Activated CD8-positive, alpha-beta T cell treated with anti-CD3 and anti-CD28 coated beads for 36 hours (primary cell): ENCODE measurements at places on chromosomes 6 and 20.

- no peak overlapping the region for H3K27ac ChIP-seq
- no peaks in the 10 kb centered on the region for H3K27me3 ChIP-seq
- H3K4me1 ChIP-seq, result peaks cover 26% of the 10 kb centered on the region
- no peak for DNase-seq
- peaks cover 12% of the 10 kb centered on the region for H3K36me3 ChIP-seq
- no peak overlapping the region for H3K4me3 ChIP-seq
Observed at GRCh38 chr6:17602888-17603287, 2.8 kb downstream of the FAM8A1 start.

DNA sequence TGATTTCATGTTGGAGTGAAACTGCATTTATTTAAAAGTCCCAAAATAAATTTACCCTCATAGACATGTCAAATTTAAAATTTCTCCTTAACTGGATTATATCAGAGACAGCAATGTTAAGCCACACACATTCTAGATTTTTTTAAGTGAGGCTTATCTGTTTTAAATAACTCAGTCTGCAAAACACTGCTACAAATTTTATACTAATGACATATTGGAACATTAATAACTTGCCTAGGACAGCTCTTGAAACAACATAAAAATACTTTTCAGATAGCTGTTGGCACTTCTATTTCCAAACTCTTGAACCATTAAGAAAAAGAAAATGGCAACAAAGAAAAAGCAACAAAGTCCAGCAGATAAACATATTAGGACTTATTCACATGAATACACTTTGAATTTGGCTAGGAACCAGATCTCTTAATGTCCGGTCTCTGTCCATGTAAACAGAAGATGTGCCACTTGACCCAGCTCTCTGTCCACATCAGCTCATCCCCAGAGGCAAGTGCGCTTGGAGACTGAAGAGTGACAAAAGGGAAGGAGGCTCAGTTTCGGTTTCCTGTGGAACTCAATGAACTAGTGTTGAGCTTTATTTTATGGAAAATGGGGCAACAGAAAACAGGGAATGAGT, 219.3 kb upstream of the THBS2 start:
- no peaks in the 10 kb centered on the region for H3K27me3 ChIP-seq
- H3K36me3 ChIP-seq, result peaks cover 15% of the 10 kb centered on the region
- H3K4me1 ChIP-seq, result no peaks in the 10 kb centered on the region
- no peak overlapping the region for H3K4me3 ChIP-seq
- no peak overlapping the region for H3K27ac ChIP-seq

DNA sequence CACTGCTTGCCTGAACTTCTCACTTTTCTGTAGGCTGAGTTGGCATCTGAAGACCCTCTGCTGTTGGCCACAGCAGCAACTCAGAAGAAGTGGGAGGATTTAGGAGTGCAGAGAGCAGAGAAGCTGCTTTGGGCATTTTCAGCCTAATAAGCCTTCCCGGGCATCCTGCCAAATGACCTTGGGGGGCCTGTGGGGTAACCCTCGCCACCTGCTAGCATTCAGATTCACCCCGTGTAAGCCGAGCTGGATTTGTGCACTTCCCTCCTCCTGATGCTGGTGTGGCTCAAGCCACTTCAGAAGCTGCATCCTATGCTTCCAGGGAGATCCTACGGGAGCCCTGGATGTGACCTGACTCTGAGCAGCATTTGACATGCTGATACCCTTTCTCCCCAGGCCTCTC, 114.8 kb downstream of the LRFN2 start:
- DNase-seq, result no peak
- no peaks in the 10 kb centered on the region for H3K4me1 ChIP-seq
- no peak overlapping the region for H3K4me3 ChIP-seq

- no peaks in the 10 kb centered on the region for H3K4me1 ChIP-seq
- no peaks in the 10 kb centered on the region for H3K27me3 ChIP-seq
- H3K4me3 ChIP-seq, result no peak overlapping the region
- no peaks in the 10 kb centered on the region for H3K36me3 ChIP-seq
- H3K27ac ChIP-seq, result no peak overlapping the region
- DNase-seq, result no peak
Observed at GRCh38 chr6:154473324-154473723, 37.2 kb downstream of the CNKSR3 start.

DNA sequence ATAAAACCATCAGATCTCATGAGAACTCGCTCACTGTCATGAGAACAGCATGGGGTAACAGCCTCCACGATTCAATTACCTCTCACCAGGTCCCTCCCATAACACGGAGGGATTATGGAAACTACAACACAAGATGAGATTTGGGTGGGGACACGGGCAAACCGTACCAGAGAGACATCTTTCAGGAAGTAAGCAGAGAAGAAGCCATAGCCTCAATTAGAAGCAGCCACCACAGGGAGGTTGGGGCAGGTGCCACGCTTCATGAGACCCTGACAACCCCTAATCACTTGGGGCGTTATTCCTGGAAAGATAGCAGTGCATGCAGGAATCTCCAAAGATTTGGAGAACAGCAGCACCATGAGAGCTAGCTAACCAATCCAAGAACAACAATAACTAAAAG, 52.9 kb upstream of the SIRPG start:
- H3K36me3 ChIP-seq, result no peaks in the 10 kb centered on the region
- no peak for DNase-seq
- H3K27me3 ChIP-seq, result no peaks in the 10 kb centered on the region
- peaks cover 22% of the 10 kb centered on the region for H3K4me1 ChIP-seq
- no peak overlapping the region for H3K27ac ChIP-seq
- no peak overlapping the region for H3K4me3 ChIP-seq

GRCh38 chr6:154951345-154952200, 43.5 kb upstream of the TIAM2 start:
- H3K4me3 ChIP-seq, result no peak overlapping the region
- no peaks in the 10 kb centered on the region for H3K27me3 ChIP-seq
- DNase-seq, result peak; percentile 51
- H3K27ac ChIP-seq, result peak overlapping the region; percentile 56
